Inflammatory macrophage treated with lipopolysaccharide for 1 hour (primary cell): ENCODE measurements at places on chromosomes 11 and 22.

DNA sequence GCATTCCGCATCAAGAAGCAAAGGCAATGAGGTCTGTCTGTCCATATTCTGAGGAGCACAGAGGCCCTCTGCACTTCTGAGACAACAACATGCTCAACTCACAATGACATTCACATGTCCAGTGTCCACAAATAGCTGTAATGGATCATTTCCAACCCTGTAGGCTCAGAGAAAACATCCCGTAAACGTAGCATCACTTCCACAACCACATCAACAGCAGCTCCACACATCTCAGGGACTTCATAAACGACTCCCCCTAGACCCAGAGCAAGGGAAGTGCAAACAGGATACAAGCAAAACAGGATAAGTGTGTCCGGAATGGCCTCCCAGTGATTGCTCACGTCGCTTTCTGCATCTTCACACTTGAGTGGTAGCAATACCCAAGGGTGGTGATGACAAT, 100.2 kb downstream of the SYN3 start:
- no peak for DNase-seq

DNA sequence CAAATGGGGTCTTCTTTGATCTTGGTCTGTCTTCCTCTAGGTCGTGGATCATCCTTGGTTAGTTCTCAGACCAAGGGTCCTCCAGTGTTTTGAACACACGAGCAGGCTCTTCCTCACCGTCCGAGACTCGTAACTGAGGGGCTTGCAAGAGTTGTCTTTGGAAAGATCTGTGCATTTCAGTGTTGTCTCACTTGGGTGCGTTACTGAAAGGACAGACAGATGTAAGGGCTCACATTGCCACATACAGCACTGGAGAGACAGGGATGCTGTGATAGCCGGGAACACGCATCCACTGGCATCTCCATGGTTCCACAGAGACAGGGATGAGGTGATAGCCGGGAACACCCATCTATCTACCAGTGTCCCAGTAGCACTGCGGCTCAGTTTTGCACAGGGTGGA, 15.7 kb downstream of the GLB1L2 start:
- DNase-seq: no peak

DNA sequence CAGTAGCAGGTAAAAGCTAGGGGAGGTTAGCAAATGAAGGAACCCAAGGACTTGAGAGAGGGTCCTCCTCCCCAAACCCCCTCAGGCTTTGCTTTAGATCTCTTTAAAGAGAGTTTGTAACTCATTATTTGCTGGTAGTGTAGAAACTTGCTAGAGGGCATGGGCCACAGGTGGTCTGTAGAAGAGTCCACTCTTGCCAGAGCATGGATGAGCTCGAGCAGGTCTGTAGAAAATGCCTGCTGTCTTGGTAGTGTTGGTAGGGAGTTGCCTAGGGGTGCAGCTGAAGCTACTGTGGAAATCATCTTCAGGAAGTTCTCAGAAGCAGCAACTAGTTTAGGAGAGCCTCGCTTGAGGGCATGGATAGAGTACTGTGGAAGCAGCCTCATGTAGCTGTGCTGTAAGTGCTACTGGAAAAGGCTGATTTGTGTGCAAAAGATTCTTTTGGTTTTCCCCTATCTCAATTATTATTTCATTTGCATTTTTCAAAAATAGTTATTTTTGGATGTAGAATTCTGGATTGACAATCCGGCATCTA, 104.3 kb downstream of the TMEM135 start:
- DNase-seq: no peak

DNA sequence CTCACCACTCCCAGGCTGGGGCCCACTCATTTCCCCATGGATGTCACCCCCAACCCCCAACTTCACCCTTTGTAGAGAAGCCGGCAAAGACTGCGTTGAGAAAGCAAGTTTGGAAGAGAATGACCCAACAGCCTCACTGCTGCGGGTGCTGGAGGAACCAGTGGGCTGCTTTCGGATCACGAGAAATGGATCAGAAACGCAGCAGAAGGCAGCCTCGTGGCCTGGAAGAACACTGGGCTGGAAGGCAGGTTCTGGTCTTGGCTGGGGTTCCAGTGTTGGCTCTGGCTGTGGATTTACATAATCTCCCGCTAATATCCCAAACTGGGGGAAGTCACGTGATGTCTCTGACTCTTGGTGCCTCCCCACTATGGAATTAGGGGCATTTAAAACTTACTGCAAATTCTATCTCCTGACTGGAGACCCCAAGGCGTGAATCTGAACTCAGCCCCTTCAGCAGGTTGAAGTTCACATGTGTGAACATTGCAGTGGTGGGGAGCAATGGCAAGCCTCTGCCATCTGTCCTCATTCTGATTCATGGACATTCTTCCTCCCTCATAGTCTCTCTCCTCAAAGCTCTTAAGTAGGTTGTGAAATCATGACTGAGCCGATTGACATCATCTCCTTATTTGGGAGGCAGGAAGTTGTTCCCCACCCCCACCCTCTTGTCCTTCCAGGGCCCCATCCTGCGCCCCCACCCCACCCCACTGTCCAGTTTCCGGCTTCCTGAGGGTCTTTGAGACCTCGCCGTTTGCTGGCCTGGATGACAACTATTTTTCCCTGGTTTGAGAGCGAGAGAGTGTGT, 37.0 kb upstream of the TIMP3 start:
- peak; percentile 81 for DNase-seq

- DNase-seq: no peak
Measured at GRCh38 chr11:117259417-117259816, 26.9 kb downstream of the RNF214 start.

GRCh38 chr11:699116-699508, 3.5 kb downstream of the TMEM80 start:
- DNase-seq: no peak

DNA sequence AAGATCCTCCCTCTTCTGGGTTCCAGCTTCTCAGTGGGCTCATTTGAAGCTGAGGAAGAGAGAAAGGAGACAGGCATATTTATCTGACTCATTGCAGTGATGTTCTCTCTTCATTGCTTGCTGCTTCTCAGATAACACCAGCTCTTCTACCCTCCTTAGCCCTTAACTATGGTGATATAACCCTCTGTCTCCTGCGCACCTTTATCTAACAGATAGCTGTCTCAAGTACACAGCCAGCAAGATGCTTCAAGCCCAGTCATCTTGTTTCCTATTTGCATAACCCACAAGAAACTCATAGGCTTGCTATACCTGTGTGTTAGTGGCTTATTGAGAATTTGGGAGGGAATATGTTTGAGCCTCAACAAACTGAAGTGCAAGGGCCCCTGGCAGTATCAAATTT, 12.6 kb downstream of the PRSS23 start:
- DNase-seq: no peak

GRCh38 chr11:901452-902061, 9.1 kb downstream of the CHID1 start:
- DNase-seq: no peak

DNA sequence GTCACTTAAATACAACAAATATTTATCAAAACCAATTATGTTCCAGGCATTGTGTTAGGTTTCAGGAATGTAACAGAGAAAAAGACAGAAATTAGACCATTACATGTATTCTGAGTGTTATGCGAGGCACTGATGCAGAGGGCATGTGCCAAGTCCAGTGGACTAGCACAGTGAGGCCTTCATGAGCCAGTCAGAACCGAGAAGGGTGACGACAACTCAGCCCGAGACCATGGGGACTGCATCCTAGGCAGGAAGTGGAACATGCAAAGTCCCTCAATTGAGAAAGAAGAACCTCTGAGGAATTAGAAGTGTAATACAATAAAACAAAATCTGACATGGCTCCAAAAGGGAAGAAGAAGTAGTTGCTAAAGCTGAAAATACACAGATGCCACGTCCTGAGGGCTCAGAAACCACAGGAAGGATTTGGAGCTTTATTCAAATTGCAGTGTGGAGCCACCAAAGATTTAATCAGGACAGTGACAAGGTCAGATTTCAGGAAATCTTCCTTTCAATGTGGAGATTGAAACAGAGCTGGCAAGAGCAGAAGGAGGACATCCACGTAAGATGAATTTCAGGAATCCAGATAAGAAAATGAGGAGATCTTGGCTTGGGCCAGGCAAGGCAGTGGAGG, 529.6 kb downstream of the NTM start:
- peak; percentile 20 for DNase-seq

- no peak for DNase-seq
Measured at GRCh38 chr22:32992821-32993220, 65.4 kb downstream of the SYN3 start.

DNA sequence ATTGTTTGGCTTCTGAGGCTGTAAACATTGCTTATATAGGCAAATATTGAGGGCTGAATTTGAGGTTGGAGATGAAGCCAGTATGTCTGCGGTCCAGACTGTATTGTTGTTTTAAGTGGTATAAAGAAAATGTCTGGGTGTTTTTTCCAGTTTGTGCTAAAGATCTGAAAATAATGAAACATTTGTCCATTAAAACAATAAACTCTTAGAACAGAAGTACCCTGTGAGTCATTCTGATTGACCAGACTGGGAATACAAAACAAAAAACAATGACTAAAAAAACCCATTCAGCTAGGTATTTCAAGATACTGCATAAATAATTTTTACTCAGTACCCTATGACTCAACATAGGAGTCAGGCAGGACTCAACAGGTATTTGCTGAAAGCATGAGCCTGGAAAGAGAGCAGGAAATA, 20.4 kb downstream of the ALKBH8 start:
- no peak for DNase-seq
